ENCODE measurements at places on chromosomes 2 and 18.

GRCh38 chr18:48902023-48902855, 48.5 kb downstream of the SMAD7 start:
- DNase-seq: no peak

DNA sequence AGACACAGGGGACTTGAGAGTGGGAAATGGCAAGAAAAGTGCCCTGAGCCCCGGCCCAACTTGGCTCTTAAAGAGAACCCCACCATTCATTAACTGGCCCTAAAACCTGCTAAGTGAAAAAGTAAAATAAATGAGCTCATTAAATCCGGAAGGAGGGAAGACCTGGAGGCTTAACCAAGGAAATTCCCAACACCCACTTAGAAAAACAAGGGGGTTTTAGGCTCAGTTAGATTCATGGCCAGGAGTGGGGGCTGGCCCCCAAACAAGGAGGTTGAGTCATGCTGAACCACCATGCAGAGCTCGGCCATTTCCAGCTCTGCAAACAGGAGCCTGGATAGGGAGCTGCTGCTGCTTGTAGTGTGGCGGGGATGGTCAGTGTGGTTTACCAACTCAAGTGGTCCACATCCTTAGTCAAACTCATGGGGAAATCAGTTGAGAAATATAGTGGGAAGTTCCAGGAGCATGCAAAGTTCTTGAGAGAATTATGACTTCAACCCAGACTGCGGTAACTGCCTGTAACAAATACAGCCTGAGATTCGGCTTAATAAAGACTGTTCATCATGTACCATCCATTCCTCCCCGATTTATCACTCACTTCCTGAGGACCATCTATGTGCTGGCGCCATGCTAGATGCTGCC, 39.7 kb upstream of the MRPL19 start:
- no peak for DNase-seq

- no peak for DNase-seq
Measured at GRCh38 chr2:41697389-41697788, 350.4 kb upstream of the PKDCC start.

DNA sequence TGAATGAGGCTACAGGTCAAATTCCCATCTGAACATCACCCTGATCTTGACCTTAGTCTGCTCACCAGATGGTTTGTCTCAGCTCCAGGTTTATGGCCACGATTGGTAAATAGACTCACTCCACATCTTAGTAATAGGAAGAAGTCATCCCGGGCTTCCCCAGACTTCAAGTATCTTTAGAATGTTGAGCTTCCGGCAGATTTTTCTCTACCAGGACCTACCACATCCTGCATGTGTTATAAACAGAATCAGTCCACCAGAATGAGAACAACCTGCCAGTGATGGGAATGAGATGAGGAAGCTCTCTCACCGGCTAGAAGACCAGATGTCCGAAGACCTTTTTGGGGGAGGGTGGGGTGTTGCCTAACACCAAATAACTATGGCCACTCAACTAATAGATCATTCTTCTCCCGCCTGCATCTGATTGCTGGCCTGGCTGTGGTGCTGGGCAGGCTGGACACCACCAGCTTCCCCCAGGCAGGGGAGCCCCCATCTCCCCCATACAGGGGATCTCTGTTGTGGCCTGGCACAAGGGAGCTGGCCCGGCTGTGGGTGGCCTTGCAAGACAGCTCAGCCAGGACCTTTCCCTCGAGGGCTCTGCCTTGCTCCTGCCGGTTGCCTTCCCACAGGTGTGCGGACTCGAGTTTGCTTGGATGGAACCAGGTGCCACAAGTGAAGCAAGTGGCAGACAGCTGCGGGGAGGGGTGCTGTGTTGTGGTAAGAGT, 88.5 kb downstream of the SH3RF3 start:
- DNase-seq: no peak

- DNase-seq: no peak
Measured at GRCh38 chr2:7020059-7020458, 102.8 kb downstream of the RNF144A start.

Data from AML-193 (cell line).